Astrocyte of the spinal cord (primary cell): ENCODE measurements at places on chromosomes 2 and 18.

DNA sequence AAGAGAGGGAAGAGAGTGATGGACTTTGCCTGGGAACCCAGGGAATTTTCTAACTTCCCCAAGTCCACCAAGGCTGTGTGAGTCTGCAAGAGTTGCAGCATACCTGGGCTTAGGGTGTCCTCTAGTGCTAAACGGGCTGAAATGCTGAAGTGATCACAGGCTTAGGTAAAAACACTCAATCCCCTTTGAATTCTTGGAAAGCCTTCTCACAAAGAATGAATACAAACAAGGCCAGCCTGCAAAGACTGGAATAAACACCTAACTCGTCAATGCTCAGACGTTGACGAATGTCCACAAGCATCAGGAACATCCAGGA, 30.0 kb upstream of the BMP10 start:
- DNase-seq = no peak

- DNase-seq = peak; percentile 49
These were observed 4.5 kb downstream of the KIF3C start for GRCh38 chr2:25977768-25978167.

- peak; percentile 10 for DNase-seq
These were observed at the start of gene GRB14 for GRCh38 chr2:164620873-164621763. TSS of gene GRB14 (minus strand) at chr2:164621482. CDS start at chr2:164621309, 173 bp downstream.

GRCh38 chr18:68426731-68427315, 288.1 kb downstream of the TMX3 start:
- peak; percentile 34 for DNase-seq

- no peak for DNase-seq
These were observed 65.7 kb upstream of the GLI2 start for GRCh38 chr2:120669971-120670370.

GRCh38 chr2:64941801-64942200, 47.4 kb upstream of the SLC1A4 start:
- DNase-seq = no peak

DNA sequence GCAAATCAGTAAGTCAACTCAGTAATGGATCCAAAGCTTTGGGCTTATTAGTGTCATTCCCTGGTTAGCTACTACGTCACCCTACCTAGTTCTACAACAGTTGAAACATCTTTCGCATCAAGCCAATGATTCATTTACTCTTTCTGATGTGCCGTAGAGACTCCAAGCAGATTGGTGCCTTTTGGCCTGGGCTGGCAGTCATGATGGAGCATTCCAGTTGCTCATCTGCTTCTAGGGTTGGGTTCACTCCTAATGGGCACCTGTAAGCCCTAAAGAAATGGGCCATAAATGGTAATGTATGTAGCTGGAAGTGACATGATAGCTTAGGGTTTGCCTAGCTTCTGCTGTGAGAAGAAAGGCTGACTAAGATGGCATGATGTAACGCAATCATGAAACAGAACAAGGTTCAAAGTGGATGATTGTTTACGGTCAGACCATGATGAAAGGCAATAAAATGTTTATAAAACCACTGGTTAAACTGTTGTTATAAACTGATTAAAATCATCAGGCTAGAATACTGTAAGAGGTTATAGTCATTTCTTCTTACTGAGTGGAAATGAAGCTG, 20.4 kb upstream of the CCL20 start:
- DNase-seq = no peak
